ENCODE measurements at places on chromosomes 12 and 14. TPM values are rescaled to one million over a fixed set of nuclear protein-coding genes. Genes with fewer than 3 reads are reported as not detected.

The KCNK10 gene
- total RNA-seq = not detected

The FAM181A gene
- not detected for total RNA-seq

The LUM gene
- 0.83 TPM for total RNA-seq

The CYP27B1 gene
- 17.0 TPM for total RNA-seq

All from A375 (cell line).